ENCODE measurements at places on chromosomes 5 and 9. TPM values are rescaled to one million over a fixed set of nuclear protein-coding genes. Genes with fewer than 3 reads are reported as not detected.

- no peak for DNase-seq
Measured at GRCh38 chr9:31715250-31715649, 669.2 kb upstream of the ACO1 start.

Gene PCDHGA5
- total RNA-seq, result 4.6 TPM

Gene ANXA2R
- total RNA-seq, result 1.6 TPM

- DNase-seq, result no peak
Measured at GRCh38 chr9:16661816-16662215, 208.7 kb downstream of the BNC2 start.

DNA sequence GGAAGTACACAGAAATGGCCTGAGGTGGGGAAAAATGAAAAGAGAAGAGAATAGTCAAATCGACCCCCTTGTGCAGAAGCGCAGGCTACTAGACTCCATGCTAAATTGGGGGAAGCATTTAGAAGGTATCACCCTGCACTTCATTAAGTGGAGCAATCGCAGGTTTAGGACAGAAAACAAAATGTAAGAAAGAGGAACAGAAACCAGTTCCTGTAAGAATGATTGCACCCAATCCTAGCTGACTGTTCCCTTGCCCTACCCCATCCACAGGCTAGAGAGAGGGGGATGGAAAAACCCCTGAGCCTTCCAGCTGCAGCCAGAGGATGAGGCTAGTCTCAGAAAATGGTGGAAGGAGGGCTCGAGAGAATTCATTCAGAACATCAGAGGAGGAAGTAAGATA lies 23.9 kb upstream of the PPP1R2B start:
- DNase-seq, result no peak

Gene PRDM9
- total RNA-seq, result not detected

Gene EQTN
- not detected for total RNA-seq

GRCh38 chr5:14396737-14397136 lies 184.9 kb upstream of the OTULINL start:
- no peak for DNase-seq

DNA sequence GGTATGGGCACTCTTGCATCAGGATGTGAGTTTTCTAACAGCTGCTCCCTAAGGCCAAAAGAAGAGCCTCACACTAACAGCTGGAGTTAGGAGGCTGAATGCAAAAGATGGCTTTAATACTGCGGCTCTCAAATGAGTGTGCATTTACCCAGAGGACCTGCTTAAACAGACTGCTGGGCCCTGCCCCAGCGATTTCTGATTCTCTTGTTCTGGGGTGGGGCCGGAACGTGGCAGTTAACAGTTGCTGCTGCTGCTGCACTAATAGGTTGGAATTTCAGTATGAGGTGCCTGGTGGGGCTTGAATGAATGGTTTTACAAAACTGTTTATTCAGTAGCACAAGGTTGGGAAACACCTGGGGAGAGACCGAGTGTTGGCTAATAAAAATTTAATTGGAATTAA lies 26.1 kb downstream of the HMGCR start:
- peak; percentile 27 for DNase-seq

DNA sequence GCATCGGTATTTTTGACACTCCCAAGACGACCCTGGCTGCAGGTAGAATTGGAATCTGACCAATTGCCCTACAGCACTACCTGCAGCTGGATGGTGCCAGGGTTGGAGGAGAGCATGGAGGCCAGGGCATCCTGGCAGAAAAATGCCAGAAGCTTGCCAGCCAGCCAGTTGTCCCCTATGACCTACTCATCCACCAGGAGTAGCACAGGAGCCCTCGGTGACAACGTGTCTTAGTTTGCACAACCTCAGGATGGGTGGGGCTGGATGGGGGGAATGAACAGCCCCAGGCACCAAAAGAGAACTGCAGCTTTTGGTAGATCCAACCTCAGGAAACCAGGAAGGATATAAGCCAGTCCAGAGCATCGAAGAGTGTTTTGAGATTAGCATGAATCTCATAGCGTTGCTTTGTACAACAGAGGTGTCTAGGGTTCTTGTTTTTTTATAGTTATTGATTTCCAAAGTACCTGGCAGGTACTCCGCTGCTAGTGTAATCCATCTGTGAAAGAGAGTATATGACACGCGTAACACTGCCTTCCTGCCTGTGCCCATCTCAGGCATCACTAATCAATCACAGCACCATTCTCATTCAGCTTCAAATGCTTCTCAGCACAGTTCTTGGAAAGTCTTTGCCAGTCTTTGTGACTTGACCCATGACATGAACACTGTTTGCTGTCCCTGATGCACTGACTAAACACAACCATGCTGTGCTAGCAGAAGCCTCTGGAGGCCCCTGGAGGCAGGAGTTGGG lies 36.7 kb upstream of the ASS1 start:
- no peak for DNase-seq

DNA sequence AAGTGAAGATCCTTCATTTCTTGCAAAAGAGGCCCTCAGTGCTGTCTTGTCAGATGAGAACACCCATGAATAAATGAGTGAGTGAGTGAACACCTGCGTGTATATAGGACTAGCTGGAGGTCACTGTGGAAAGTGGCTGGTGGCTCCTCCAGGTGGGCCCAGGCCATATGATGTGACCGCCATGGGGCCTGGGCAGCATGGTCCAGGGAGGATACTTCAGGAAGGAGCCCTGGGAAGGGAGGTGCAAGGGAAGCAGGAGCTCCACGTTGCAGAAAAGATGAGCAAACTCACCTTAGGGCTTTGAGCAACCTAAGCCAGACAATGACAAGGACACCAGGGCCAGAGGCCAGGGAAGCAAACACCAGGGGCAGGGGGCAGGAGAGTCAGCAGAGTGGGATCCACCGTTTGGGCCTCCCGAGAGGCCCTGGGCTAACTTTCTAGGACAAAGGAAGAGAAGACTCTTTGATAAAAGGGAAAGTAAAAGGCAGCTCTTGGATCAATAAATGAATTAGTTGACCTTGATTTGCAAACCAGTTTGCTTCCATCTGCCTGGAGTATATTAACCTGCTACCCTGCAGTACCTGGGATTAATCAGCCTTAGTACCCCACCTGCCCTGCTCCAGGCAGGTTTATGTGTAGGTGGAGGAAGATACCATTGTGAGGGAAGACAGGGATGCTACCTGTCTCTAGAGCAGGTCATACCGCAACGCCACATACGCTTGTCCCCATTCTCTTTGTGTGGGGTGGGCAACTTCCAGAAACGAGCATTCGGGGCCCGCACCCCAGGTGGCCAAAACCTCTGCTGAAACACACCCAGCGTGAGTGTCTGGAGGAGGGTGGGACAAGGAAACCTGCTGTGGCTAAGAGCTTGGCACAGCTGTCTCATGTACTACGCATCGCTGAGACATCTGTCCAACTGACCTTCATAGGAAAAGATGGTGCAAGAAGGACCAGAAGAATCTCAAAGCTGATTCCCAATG lies 51.4 kb upstream of the OLFM1 start:
- no peak for DNase-seq

GRCh38 chr9:96501633-96502538 lies 51.9 kb downstream of the HABP4 start:
- DNase-seq, result no peak

DNA sequence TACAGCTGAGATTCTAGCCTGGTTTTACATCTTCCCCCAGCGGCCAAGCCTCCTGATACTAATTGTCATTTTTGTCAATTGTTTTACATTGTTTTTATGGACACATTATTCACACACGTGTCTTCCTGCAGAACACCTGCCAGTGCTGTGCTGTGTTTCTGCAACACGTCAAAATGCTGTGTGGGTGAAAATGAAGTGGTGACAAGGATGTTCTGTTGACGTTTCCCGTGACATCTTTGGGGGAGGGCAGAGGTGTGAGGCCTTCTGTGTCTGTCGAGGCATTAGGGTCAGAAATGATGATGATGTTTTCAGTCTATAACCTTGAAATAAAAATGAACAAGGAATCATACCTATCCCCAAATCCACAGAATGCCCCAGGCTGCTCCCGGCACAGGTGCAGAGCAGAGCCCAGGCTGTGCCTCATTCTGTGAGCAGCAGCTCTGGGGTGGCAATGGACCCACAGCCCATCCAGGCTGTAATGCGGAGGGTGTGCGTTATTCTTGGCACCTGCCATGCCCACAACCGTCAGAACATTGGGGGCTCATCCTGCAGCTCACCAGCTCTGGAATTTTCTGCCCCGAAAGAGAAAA lies 23.6 kb upstream of the CEP72 start:
- DNase-seq, result no peak

- DNase-seq, result no peak
Measured at GRCh38 chr9:85055506-85056202, 386.1 kb downstream of the NTRK2 start.

Gene NUDT12
- 10.9 TPM for total RNA-seq

GRCh38 chr5:32551865-32552264 lies 33.5 kb upstream of the SUB1 start:
- DNase-seq, result no peak

GRCh38 chr9:120698766-120699165 lies 15.5 kb downstream of the MEGF9 start:
- no peak for DNase-seq

Gene DBH
- total RNA-seq, result 1.8 TPM

GRCh38 chr5:52342361-52342760 lies 445.4 kb upstream of the ITGA1 start:
- DNase-seq, result no peak

Gene MYO10
- 23.1 TPM for total RNA-seq

DNA sequence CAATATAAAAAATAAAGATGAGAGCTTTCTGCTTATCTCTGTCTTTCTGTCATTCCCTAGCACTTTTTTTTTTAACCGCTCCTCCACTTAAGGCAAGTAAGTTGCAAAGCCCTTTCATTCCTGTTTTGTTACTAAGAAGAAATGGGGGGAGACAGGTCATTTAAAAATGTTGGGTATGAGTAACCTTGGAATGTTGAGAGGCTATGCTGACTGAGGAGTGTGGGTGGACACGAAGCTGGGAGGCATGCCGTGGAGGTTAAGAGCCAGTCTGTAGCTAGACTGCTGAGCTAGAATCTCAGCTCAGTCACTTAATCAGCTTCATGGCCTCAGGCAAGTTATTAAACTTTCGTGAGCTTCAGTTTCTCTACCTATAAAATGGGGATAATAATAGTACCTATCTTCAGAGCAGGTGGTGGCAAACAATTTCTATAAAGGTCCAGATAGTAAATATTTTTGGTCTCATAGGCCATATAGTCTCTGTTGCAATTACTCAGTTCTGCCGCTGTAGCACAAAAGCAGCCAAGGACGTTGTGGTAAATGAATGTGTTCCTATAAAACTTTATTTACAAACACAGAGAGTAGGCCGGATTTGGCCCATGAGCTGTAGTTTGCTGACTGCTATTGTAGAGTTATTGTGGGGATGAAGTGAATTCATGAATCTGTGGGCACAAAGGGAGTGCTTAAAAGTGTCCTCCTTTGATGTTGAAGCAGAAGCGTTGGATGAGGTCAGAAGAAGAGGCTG lies 220.0 kb downstream of the GABBR2 start:
- no peak for DNase-seq

- DNase-seq, result no peak
Measured at GRCh38 chr5:135327429-135328127, 71.5 kb downstream of the MACROH2A1 start.

DNA sequence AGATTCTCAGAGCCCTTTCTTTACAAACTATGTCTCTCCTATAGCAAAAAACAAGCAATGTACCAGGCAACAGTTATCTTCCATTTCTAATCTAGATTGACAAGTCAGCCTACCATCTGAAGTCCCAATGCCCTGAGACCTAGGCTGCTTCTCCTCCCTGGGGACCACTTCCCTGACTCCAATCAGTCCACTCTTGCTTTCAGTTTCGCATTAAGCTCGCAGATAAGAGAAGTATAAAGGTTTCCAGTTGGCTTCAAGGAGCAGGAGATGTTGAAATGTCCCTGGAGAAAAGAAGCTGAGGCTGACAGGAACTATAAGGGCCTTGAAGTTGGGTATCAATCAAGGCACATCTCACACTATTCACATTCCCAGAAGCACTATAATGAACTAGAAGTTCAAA lies 32.3 kb downstream of the ERP44 start:
- peak; percentile 42 for DNase-seq

DNA sequence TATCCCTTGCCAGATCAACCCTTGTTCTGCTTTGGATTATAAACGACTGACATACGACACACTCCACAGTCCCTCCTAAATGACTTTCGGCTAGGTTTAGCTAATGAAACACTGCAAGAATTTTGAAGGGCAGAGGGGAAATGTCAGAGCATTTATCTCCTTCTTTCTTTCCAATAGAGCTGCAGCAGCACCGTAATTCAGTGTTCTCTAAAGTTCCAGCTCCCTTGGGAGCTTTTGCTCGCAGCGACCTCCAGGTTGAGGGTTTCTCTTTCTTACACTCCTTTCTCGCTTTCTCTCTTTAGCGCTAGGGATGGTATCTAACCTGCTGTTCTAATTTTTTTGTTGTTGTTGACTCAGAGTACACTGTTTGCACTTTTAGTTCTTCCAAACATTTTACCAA lies 467.1 kb upstream of the ST8SIA4 start:
- no peak for DNase-seq

DNA sequence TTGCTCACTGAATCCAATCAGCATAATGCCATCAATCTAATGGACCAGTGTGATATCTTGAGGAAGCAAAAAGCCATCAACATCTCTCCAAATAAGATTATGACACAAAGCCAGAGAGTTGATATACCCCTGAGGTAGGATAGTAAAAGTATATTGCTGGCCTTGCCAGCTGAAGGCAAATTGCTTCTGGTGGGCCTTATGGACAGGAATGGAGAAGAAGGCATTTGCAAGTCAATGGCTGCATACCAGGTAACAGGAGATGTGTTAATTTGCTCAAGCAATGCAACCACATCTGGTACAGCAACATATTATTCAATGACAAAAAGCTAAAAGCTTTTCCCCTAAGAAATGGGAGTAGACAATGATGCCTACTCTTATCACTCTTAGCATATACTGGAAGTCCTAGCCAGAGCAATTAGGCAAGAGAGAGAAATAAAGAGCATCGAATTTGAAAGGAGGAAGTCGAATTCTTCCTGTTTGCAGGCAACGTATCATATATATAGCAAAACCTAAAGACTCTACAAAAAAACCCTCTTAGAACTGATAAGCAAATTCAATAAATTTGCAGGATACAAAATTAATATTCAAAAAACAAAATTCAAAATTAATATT lies 216.1 kb upstream of the RASA1 start:
- no peak for DNase-seq
